ENCODE measurements at places on chromosomes 7 and 10.

- no peak for DNase-seq
Observed at GRCh38 chr10:132883391-132883881, 58.9 kb downstream of the CFAP46 start.

GRCh38 chr7:40839881-40840280 is 705.1 kb downstream of the SUGCT start:
- no peak for DNase-seq

- DNase-seq: no peak
Observed at GRCh38 chr7:45657136-45657889, 83.1 kb downstream of the ADCY1 start.

DNA sequence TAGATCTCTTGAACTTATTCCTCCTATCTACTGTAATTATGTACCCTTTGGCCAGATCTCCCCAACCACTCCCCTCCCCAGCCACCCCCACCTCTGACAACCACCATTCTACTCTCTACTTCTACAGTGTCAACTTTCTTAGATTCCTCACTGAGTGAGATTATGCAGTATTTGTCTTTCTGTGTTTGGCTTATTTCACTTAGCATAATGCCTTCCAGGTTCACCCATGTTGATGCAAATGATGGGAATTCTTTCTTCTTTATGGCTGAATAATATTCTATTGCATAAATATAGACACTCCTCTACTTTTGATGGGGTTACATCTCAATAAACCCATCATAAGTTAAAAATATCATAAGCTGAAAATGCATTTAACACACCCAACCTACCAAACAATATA is 21.3 kb upstream of the HNRNPH3 start:
- no peak for DNase-seq

GRCh38 chr7:128233471-128233870 is 7.6 kb upstream of the LEP start:
- DNase-seq: no peak

GRCh38 chr7:12385364-12385786 is 18.3 kb downstream of the VWDE start:
- DNase-seq: no peak

GRCh38 chr7:71112436-71112835 is 19.5 kb upstream of the GALNT17 start:
- no peak for DNase-seq

DNA sequence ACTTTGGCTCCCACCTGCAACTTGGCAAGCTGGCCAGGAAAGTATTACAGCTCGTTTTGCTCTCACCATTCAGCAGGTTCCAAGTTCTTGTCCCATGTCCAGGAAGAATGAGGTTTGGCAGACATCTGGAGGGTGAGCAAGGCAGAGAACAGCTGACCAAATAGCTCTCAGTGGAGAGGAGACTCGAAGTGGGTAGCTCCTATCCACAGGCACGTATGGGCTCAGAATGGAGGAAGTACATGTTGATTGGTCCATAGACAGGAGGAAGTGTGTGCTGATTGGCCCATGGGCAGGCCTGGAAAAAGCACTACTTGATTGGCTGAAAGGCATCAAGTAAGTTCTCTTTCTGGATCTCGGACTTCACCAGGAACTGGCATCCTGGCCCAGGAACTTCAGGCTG is 3.0 kb upstream of the NCAPG2 start:
- DNase-seq: no peak

DNA sequence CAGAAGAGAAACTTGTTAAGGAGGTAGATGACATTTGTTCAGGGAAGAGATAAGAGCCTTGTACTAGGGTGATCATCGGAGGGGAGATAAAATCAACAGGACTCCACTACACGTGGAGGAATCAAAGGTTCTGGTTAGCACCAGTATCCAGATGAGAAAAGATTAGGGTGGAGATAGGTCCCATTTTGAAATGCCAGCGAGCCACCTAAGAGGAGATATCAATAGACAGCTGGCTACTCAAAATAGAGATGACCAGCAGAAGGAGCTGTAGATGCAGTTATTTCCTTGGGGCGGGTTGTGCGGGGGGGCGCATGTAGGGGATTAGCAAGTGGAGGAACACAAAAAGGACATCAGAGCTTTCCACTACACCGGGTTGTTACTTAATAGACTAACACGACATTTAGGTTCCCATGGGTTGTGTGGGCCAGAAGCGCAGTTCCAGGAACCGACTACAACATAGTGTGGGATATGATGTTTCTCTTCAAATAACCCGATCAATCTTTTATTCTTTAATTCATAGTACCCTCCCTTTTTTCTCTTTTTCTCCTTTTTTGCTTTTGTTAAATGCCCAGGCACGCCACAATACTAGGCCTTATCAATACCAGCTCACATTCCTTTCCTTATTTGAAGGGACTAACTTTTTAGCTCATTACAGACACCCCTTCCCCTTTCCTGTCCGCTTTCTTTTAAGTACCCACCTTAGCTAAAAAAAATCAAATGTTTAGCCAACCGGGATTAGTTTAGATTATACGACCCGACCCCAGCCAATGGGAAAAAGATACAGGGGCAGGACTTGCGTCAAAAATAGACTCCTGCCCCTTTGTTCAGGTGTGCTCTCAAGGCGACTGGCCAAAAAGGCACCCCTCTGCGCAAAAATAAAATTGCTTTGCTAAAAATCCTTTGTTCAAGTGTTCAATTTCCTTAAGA is 2.0 kb upstream of the KIF11 start:
- no peak for DNase-seq

DNA sequence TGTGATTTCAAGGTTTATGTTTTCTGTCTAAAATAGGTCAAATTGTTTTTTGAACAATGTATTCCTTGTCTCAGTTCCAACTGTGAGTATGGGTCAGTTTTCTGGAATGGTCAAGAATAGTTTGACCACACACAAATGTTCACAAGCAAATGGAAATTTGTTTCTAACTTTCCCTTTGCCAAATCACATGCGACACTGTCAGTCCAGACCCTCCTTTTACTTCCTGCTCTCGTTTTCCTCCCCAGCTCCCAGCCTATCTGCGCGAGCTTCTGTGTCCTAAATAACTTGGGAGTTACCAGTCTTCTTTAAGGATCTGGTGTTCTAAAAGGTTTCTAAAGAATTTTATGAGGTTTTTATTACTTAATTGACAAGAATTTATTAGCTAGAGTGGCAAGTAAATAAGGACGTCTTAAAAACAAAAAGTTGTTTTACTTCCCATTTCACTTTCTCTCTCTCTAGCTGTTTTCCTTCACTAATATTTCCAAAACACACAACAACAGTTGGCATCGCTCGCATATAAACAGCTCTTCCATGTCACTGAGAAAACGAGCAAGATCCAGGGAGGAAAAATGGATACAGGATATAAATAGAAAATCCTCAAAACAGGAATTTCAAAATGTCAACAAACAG is 266.1 kb upstream of the KLF6 start:
- DNase-seq: peak; percentile 18

DNA sequence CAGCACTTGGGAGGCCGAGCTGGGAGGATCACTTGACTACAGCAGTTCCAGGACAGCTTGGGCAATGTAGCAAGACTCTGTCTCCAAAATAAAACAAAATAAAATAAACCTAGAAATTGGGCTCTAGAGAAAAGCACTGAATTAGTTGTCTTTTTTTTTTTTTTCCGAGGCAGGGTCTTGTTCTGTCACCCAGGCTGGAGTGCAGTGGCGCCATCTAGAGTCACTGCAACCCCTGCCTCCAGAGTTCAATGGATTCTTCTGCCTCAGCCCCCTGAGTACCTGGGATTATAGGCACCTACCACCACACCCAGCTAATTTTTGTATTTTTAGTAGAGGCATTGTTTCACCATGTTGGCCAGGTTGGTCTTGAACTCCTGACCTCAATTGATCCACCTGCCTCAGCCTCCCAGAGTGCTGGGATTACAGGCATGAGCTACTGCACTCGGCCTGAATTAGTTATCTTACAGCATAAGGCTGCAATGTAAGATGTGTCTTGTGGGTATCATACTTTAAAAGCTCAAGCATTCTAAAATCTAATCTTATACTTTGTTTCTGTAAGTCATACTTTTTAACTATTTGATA is 12.8 kb downstream of the MEIG1 start:
- no peak for DNase-seq

GRCh38 chr10:75244487-75245353 is 9.0 kb upstream of the COMTD1 start:
- DNase-seq: no peak

DNA sequence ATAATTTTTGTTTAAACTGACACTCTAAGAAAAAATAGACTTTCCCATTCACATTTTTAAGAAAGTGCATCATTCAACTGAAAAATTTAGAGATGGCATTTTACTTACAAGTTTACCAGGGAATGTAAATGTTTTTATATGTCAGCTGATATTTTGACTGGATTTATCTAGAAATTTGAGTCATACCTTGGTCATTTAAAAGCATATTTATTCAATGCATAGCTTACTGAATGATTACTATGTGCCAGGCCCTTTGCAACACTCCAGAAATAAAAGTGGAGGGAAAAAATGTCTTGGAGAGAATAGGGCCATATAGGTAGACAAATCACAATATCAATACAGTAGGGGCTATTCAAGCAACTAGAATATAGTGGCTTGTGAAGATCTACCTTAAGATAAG is 98.4 kb upstream of the FAM3C start:
- DNase-seq: no peak

Measured in smooth muscle cell of the brain vasculature (primary cell).